ENCODE measurements at places on chromosomes 16 and 17. TPM values are rescaled to one million over a fixed set of nuclear protein-coding genes. Genes with fewer than 3 reads are reported as not detected.

Gene KRT20
- 797 TPM for total RNA-seq

GRCh38 chr17:17999364-18000029 lies 26.8 kb downstream of the DRC3 start:
- DNase-seq = no peak
- H3K27ac ChIP-seq = no peak overlapping the region
- no peaks in the 10 kb centered on the region for H3K36me3 ChIP-seq
- no peaks in the 10 kb centered on the region for H3K27me3 ChIP-seq

- no peak overlapping the region for H3K4me3 ChIP-seq
- no peaks in the 10 kb centered on the region for H3K27me3 ChIP-seq
- no peaks in the 10 kb centered on the region for H3K4me1 ChIP-seq
- H3K36me3 ChIP-seq = no peaks in the 10 kb centered on the region
- no peak for DNase-seq
Measured at GRCh38 chr17:70558821-70559220, 389.5 kb downstream of the KCNJ2 start.

Gene MSLN
- not detected for total RNA-seq

Gene SAMD14
- 1.8 TPM for total RNA-seq

DNA sequence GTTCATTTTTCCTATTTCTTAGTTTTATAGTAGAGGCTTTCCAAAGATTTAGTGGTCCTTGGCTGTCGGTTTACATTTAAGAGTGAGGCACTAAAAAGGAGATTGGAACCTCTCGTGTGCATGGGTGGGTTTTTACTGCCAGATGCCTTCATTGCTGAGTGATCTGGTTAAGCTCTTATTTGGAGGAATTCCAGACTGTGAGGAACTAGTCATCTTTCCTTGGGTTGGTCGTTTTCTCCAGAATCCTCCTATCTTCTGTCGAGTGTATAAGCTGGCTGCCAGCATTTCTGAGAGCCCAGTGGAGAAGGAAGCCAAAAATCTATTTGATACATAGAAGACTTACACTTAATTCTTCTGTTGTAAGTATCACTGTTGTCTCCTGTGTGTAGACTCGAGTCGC lies 22.6 kb downstream of the IST1 start:
- H3K36me3 ChIP-seq = no peaks in the 10 kb centered on the region
- H3K27ac ChIP-seq = no peak overlapping the region
- no peaks in the 10 kb centered on the region for H3K27me3 ChIP-seq
- no peak for DNase-seq

Gene EZH1
- total RNA-seq = 30.4 TPM

DNA sequence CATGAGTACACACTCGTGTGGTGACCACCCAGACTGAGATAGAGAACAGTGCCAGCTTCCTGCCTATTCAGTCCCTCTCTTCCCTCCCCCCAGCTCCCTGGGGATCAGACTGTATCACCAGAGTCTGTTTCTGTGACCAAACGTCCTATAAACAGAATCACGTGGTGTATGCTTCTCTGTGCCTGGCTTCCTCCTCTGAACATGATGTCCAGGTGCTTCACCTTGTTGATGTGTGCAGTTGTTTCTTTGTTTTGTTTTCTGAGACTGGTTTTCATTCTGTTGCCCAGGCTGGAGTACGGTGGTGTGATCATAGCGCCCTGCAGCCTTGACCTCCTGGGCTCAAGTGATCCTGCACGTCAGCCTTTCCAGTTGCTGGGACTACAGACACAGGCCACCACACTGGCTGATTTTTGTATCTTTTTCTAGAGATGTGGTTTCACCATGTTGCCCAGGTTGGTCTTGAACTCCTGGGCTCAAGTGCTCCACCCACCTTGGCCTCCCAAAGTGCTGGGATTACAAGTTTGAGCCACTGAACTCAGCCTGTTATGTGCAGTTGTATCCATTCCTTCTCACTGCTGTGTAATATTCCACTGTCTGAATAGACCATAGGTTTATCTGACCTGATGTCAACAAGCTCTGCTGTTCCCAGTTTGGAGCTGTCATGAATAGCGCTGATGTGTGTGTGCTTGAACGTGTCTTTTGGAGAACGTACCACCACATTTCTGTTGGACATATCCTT lies 28.9 kb upstream of the PRM1 start:
- H3K4me3 ChIP-seq = no peak overlapping the region
- no peaks in the 10 kb centered on the region for H3K27me3 ChIP-seq
- H3K27ac ChIP-seq = peak overlapping the region; percentile 52
- no peak for DNase-seq

- H3K4me1 ChIP-seq = peaks cover 58% of the 10 kb centered on the region
- H3K4me3 ChIP-seq = peak overlapping the region; percentile 68
- H3K36me3 ChIP-seq = no peaks in the 10 kb centered on the region
- no peaks in the 10 kb centered on the region for H3K27me3 ChIP-seq
- no peak for DNase-seq
- H3K27ac ChIP-seq = peak overlapping the region; percentile 99
Measured at GRCh38 chr17:45313421-45313771, 3.4 kb downstream of the MAP3K14 start.

DNA sequence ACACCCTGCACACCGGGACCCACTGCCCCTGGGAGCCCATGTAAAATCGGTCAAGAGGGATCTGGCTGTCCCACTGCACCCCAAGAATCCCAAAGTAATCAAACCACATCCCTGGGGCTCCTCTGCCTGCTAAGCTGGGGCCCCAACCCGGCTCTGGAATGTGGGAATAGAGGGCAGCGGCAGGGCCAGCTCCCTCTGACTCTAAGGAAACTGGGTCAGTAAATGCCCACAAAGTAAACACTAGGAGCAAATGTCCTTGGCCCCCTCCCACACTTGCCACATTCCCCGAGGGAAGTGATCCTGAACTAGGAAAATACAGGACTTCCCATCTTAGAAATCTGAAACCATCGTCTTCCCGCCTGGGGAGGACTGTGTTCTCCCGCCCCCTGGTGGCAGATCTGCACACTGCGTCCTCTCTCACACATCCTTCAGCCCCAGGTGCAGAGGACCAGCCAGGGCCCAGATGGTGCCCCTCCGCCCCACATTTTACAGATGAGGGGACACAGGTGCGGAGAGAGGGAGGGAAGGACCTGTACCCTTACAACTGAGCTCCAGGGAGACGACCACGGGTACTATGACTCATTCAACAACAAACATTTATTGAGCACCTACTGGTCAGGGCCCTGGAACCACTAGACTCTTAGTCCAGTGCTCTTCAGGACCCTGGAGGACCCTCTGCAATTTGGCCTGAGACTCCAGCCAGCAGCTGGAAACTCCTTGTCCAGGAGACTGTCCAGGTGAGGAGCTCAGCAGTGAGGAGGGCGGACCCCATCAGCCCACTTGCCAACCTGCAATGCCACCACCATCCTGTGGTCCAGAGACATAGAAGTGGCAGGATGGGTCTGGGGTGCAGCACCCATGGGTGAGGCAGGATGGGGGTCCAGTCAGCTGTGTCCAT lies 10.1 kb downstream of the P3H4 start:
- DNase-seq = peak; percentile 89
- peak overlapping the region; percentile 82 for H3K27ac ChIP-seq
- no peaks in the 10 kb centered on the region for H3K27me3 ChIP-seq
- H3K36me3 ChIP-seq = no peaks in the 10 kb centered on the region
- no peak overlapping the region for H3K4me3 ChIP-seq

DNA sequence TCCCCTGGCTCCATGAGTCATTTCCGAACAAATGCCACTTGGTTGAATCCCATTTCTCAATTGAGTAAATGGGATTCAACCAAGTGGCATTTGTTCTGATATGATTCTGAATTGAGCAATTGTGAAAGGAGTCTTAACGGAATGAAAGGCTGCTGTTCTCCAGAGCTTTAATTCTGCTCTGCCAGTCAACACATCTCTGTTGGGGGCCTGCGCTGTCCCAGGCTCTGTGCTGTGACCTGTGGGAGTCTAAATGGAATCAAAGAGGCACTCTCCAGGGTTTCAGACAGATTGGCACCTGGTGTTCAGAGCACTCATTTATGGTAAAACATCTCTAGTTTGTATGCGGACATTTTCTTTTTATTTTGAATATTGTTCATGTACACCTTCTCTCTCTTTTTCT lies 126.2 kb downstream of the WSCD1 start:
- no peak overlapping the region for H3K27ac ChIP-seq
- no peaks in the 10 kb centered on the region for H3K36me3 ChIP-seq
- no peak overlapping the region for H3K4me3 ChIP-seq
- no peaks in the 10 kb centered on the region for H3K27me3 ChIP-seq

Gene NIP7
- total RNA-seq = 4.9 TPM

Gene TCAP
- total RNA-seq = not detected

Gene CTRB2
- total RNA-seq = not detected

Gene TRIM47
- total RNA-seq = 43.2 TPM

DNA sequence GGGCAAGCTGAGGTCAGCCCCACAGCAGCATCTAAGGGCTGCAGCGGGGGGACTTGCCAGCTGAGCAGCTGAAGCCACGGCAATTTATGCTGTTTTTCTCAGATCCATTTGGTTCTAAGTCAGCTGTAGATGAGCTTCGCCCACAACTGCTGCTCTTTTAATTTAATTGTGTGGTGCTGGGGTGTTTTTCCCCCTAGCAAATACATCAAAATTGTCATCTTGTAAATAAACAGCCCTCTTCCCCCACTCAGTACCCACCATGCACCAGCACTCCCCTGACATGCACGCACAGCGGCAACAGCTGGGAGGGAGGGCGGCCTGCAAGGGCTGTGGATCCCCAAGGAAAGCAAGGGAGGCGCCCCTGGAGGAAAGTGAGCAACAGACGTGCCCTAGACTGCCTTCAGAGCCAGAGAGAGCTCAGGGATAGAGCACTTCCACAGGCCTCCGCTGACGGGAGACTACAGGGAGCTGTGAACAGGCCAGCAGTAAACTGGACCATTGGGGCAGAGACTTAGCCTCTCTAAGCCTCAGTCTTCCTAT lies 149.5 kb downstream of the TMEM132E start:
- no peaks in the 10 kb centered on the region for H3K27me3 ChIP-seq
- H3K27ac ChIP-seq = no peak overlapping the region
- no peaks in the 10 kb centered on the region for H3K4me1 ChIP-seq
- DNase-seq = no peak

DNA sequence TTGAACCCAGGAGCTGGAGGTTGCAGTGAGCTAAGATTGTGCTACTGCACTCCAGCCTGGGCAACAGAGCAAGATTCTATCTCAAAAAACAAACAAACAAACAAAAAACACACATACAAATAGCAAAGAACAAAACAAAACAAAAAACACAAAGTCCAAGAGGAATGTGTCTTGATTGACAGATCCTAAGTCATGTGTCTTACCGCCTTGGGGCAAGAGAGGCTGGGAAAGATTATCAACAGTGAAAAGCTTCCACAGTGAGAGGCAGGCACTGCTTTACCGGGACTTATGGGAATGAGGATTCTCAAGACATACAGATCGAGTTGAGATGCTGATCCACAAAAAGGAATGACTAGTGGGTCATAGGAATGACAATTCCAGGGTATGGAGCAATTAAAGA lies 62.7 kb upstream of the GAS7 start:
- DNase-seq = no peak
- no peak overlapping the region for H3K4me3 ChIP-seq
- H3K4me1 ChIP-seq = no peaks in the 10 kb centered on the region
- H3K36me3 ChIP-seq = no peaks in the 10 kb centered on the region
- H3K27me3 ChIP-seq = no peaks in the 10 kb centered on the region
- H3K27ac ChIP-seq = no peak overlapping the region

DNA sequence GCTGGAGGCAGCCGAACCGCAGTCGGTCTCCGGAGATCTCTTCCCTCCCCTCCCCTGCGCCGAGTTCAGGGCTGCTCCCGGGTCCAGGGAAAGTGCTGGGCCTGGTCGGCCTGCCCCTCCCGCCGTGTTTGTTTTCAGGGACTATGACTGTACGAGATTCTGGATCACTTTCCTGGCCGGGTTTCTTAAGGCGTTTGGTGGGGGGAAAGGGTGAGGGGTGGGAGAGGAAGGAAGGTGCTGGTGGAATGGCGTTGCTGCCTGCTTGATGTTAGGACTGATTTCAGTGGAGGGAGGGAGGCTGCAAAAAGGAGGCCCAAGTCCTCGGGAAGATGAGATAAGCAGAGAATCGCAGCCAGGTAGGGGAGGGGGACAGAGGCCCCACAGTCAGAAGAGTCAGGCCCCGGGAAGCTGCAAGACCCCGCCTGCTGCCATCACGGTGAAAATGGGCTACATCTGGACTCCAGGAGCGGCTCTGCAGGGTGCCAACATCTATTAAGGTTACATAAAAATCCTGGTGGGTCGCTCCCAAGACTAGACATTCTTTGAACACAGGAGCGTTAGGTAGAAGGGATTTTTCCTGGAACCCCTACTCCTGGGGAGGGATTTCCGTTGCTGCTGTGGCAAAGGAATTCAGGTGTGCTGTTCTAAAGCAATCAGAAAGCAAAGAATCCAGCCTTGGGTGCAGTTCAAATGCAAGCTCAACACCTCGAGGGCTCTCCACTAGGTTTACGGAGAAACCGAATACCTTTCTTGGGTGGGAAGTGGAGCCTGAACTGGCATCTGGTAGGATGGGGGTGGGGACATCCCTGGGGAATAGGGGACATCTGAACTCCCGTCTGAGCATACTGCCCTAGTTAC lies 1.2 kb downstream of the ARHGAP44 start:
- H3K36me3 ChIP-seq = no peaks in the 10 kb centered on the region
- peak; percentile 17 for DNase-seq
- H3K4me3 ChIP-seq = peak overlapping the region; percentile 86
- peak overlapping the region; percentile 74 for H3K27ac ChIP-seq

DNA sequence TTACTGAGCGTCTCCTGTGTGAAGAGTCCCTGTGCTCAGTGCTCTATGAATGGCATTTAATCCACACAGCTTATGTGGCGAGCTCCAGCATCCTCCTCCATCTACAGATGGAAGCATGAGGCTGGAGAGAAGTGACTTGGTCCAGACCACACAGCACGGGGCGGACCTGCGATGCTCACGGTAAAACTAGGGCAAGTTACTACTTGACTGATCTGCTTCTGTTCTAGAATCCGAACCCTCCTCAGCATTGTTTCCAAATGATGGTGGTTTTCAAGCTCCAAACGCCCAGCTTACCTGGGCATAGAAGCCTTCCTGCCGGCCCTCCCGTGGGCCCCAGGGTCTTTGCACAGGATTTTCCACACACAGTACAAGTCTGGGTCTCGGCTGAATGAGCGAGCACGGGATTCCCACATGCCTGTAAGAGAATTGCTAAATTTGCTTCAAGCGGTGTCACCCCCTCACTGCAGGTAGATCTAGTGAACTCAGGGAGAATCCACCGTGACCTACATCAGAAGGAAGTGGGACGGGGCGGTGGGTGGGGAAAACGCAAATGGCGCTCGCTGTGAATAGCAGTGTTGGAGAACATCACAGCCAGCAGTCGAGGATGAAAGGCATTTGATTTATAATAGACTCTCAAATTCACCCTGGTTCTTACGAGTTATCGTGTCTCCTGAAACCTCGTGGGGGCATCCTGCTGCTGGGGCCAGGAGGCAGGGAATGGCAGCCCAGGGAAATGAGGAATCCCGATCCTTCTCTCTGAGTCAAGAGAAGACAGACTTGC lies 101.1 kb downstream of the CMIP start:
- no peak for DNase-seq
- peaks cover 23% of the 10 kb centered on the region for H3K4me1 ChIP-seq
- no peaks in the 10 kb centered on the region for H3K27me3 ChIP-seq
- H3K27ac ChIP-seq = no peak overlapping the region
- H3K4me3 ChIP-seq = no peak overlapping the region

GRCh38 chr16:5604770-5605169 lies 507.2 kb upstream of the EEF2KMT start:
- DNase-seq = no peak
- no peak overlapping the region for H3K4me3 ChIP-seq
- no peak overlapping the region for H3K27ac ChIP-seq
- H3K27me3 ChIP-seq = no peaks in the 10 kb centered on the region
